Spinal cord (tissue), 10 donors: ENCODE measurements at places on chromosomes 5 and 9. TPM values are rescaled to one million over a fixed set of nuclear protein-coding genes. Genes with fewer than 3 reads are reported as not detected.

Gene RNF183
- total RNA-seq, result 0.11 TPM

Gene GFI1B
- 0.50 TPM for total RNA-seq

Gene FBXL7
- total RNA-seq, result 21.2 TPM

Gene XPA
- 19.2 TPM for total RNA-seq
